CD4-positive, alpha-beta T cell treated with Interleukin-1 beta for 1 hour (primary cell): ENCODE measurements at places on chromosomes 2 and 18.

DNA sequence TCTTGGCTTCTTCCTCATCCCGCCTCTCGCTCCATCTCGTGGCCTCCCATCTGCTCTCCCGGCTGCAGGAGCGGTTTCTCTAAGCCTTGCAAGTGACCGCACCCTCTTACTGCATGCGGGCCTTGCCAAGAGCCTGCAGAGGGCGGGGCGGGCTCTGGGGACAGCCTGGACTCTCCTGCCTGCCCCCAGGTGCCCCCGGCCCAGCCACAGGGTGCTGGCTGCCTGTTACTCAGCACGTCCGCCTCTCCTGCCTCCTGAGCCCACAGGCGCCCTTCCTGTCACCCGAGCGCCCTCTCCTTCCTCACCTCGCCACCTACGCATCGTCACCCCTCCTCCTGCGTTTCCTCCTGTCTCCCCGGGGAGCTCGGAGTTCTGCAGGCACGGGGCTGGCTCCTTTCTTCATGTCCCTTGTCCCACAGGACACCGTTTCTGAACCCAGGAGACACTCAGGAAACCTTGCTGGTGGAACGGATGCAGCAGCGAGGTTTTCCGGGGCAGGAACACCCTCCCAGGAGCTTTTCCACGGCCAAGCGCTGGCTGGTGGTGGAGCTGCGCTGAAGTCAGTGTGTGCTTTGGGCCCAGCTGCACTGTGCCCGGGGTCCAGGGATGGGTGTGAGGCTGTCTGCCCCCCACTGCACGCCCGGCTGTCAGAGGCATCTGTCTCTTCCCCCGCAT is 28.5 kb downstream of the HPCAL1 start:
- peak; percentile 67 for DNase-seq

DNA sequence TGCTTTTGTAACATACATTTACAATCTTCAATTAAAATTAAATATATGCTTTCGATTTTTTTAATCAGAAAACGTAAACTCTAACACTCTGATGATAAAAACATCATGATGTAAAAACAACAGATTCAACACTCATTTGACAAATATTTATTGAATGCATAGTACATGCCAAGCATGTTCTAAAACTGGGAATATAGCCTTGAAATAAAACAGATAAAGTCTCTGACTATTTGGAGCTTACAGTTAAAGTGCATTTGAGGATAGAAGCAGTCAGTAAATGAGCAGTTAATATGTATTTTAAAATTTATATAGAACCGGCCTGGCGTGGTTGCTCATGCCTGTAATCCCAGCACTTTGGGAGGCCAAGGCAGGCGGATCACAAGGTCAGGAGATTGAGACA is 47.8 kb downstream of the TMX3 start:
- no peak for DNase-seq

DNA sequence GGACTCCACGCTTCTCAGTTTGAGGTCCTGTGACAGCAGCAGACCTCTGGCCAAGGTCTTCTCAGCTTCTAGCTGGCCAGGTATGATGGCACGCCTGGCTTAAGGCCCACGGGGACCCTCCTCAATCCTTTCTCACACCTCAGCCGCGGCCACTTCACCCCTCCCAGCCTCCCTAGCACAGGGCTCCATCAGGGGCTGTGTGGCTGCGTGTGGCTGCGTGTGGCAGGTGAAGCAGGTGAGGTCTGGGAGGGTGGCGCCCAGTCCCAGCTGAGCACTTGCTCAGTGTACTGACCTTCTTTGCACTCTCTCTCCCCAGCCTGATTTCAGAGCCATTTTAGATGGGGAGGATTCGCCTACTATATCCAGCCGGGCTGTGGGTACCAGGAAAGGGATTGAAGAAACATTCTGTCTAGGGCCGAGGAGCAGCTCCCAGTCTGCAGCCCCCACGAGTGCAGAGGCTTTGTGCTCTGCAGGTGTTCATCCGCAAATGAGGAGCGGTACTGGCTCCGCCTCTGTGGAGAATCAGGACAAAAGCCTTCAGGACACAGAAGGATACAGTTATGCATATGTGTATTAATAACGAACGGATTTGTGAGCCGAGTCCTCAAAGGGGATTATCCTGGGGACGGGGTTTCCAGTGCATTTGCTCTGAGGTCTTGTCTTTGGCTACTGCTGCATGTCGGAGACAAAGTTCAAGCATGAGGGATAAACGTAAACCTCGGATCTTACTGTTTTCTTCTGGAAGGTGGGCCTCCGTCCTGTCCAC is 236.9 kb upstream of the RAB6C start:
- no peak for DNase-seq

DNA sequence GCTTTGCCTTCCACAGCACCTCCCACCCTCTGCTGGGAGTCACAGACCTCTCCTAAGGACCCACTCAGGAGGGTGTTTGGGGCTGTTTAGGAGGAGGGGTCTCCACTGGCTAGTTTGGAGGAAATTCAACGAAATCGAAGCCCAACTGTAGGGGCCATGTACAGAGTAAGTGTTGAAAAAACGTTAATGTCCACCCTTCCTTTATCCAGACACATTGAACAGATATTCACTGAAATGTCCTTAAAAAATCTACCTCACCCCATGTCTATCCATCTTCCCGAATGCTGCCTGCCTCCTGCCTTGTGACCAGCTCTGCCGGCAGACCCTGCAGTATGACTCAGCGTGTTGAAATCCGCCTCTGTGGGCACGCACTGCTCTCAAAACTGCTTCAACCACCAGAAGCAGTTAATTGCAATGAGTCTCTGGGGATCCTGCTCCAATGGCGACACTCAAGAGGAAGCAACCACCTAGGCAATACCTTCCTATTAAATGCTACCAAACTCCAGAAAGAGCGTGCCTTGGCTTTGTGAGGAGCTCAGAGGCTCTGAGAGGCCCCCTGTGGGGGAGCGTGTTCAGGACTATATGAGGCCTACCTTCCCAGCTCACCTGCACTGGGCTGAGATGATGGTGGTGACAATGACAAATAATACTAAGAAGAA is 61.4 kb upstream of the RTN4 start:
- DNase-seq: no peak

DNA sequence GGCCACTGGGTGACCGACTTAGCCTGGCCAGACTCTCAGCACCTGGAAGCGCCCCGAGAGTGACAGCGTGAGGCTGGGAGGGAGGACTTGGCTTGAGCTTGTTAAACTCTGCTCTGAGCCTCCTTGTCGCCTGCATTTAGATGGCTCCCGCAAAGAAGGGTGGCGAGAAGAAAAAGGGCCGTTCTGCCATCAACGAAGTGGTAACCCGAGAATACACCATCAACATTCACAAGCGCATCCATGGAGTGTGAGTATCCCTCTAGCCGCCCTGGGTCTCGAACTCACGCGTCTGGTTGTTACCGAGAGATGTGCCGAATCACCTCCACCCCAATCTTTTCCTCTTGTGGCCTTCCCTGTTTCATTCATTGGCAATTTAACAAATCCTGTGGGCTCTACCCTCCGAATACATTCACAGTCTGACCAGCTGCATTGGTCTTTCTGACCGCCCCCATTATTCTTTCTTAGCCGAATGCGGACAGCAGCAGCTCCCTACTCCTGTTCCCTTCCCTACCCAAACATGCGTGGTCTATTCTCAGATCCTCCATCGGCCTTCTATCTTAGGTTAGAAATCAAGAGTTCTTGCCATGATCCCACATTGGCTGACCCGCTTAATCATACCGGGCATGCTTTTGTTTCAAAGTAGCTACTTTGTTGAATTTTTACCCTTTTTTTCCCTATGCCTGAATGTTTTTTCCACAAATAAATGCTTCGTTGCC is 631 bp downstream of the RPL31 start:
- no peak for DNase-seq

DNA sequence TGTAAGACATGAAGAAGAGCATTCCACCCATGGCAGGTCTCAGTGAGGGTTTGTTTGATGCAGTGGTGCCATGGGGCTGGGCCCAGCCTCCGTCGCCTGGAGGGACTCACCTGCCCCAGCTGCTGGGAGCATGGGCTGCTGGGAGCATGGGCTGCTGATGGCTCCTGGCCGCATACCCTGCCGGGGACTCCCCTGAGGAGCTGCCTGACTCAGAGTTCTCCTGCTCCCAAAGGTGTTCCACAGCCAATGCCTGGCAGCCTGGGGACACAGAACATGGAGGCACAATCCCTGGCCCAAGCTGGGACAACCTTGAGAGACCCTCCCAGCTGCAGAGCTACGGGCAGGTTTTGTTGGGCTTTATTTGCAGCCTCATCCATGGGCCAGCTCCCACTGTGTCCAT is 108.4 kb downstream of the COPS8 start:
- no peak for DNase-seq

- DNase-seq: peak; percentile 13
These were observed 472 bp upstream of the PLEKHM3 start for GRCh38 chr2:208025814-208026184.

DNA sequence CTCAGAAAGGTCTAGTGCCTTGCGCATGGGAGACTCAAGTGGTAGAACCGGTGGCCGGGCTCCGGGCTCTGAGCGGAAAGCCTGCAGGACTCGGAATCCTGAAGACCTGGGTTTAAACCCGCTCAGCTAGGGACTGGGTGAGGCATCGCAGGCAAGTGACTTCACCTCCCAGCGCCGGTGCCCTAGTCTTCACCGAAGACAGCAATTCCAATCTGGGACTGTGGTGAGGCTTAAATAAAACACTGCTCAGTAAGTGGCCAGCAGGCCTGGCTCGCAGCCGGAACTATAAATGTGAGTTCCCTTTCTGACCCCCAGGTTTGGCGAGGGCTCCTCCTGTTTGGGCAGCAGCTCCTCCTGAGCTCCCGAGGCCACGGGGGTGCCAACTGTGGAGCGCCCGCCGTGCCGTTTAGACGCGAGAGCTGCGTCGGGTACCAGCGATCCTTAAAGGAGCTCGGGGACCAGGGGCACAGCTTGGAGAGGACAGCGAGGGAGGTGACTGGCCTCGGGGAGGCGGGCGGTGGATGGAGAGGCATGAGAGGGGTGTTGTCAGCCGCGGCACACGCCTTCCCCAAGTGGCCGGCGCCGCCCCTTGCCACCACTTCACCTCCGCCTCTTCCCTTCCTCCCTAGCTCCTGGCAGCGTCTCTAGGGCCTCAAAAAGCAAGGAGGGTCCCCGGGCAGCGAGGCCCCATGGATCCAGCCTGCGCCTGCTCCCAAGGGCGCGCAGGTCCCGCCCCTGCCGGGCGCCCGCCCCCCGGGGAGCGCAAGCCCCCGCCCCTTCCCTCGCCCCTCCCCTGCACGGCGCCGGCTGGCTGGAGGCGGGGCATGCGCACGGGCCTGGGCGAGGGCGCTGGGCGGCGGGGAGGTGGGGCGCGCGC is 757 bp upstream of the MTCL1 start:
- peak; percentile 85 for DNase-seq

DNA sequence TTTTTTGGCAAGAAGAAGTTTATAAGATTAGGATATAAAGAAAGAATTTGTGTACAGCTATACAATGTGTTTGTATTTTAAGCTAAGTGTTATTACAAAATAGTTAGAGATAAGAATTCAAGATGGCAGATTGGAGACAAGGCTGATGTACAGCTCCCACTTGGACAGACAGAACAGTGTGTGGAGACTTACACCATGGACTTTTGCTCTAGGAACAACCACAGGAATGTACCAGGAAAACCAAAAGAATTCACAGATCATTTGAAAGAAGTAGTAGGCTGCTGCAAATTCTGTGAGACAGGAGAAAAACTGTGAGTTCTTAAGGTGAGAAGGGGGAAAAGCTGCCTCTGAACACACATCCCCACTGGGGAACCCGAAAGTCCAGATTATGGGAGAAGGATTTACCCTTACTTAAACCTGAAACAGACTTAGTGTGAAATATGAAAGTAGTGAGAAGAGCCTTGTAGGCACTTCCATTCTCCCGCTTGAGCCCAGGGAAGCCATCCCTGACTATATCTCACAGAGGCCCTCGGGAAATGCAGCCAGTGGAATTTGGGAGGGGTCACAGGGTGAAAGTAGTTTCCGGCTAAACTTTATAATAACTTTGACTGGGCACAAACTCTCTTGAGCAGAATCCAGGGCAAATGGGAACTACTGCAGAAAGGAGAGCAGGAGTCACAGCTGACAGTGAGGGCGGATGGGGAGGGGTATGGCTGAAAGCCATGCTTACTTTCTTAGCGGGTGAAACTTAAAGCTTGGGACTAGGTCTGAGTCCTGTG is 11.6 kb upstream of the RPRD1A start:
- no peak for DNase-seq

GRCh38 chr2:62536873-62537547 is 31.0 kb upstream of the TMEM17 start:
- DNase-seq: no peak

DNA sequence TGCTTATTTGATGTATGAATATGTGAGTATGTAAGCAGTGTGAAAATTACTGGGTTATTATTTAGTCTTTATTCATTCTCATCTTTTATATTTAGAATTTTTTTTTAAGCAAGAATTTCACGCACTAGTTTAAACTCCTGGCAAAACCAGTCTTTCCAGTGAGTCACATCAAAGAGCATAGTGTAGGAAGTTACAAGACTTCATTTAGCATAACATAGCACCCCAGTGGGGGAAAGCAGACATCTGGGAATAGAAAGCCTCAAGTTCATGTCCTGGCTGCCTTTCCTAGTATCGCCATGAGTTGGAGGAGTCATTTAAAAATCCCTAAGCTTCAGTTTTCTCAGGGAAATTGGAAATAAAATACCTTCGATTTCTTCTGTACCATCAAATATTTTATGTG is 408.3 kb downstream of the NUP35 start:
- DNase-seq: no peak

- DNase-seq: no peak
These were observed 35.6 kb downstream of the VWA3B start for GRCh38 chr2:98122524-98122923.

DNA sequence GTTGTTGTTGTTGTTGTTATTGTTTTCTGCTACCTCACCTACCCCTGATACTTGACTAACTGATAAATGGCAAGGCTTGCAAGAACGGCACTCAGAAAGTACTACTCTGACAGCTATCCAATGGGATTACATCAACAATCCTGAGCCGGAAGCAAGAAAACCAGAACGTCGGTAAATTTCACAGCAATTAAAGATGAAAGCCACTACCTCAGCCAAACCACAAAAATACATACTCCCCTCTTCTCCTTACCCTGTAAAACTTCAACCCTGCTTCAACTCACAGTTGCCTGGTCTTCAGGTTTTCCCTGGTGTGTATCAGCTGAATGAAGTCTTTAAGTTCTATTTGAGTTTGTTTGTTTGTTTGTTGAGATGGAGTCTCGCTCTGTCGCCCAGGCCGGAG is 293.7 kb upstream of the RND3 start:
- DNase-seq: no peak

- DNase-seq: no peak
These were observed 65.3 kb upstream of the CCDC68 start for GRCh38 chr18:55024564-55024963.

- DNase-seq: no peak
These were observed 816 bp downstream of the GALNT14 start for GRCh38 chr2:31137211-31138036.

GRCh38 chr2:223418604-223419199 is 183.5 kb downstream of the SCG2 start:
- DNase-seq: no peak

DNA sequence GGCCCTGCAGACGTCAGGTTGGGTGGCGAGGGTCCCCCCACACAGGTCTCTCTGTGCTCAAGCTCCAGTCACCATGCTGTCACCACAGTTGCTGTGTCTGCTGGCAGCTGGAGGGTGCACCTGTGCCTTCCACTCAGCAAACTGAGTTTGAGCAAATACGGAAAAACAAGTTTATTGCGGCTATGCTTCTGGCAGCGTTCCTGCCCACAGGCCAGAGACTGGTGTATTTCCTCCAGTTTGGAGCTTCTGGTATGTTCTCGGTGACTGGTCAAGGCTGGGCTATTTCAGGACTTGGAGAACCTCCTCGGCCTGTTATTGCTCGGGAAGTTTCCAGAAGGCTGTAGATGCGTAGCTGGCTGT is 132.6 kb downstream of the SEPTIN10 start:
- DNase-seq: no peak
